Fibroblast of skin of back (primary cell): ENCODE measurements at places on chromosomes 12 and 14.

GRCh38 chr12:6316921-6317692 is 6.6 kb downstream of the PLEKHG6 start:
- DNase-seq = no peak

- DNase-seq = no peak
Measured at GRCh38 chr12:131921866-131922769, 7.0 kb upstream of the PUS1 start.

DNA sequence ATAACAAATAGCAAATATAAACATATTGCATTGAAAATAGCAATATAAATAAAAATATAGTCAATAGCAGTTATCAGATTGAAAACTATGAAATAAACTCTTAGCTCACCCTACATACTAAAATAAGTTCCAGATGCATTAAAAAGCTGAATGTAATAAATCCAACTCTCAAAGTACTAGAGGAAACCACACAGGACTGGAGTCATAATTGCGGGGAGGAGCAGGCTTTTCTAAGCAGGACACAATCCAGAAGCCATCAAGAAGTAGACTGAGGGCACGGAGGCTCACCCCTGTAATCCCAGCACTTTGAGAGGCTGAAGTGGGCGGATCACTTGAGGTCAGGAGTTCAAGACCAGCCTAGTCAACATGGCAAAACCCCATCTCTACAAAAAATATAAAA is 22.2 kb downstream of the GSC start:
- no peak for DNase-seq

DNA sequence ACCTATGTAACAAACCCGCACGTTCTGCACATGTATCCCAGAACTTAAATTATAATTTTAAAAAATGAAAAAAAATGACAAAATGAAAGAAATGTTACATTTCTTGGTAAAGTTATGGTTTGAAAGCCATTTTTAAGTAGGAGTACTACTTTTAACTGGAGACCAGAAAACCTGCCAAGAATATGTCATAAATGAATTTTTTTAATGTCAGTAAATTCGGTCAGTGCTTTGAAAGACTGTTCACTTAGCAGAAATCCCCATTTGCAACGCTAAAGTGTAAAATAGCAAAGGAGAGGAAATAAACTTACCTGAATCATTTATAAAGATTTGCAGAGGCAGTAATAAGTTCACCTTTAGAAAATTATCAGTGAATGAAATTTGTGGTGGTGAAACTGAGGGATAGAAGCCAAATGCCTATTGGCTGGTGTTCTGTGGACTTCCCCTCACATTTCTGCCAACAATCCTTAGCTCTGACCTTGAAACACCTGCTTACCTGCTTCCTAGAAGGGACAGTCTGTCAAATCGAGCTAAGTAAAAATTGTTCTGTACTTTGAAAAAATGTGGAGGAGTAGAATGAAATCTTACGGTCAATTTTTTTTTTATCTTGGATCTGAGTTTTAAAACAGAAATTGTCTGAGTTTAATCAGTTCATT is 714.2 kb downstream of the SLC6A15 start:
- DNase-seq = no peak

DNA sequence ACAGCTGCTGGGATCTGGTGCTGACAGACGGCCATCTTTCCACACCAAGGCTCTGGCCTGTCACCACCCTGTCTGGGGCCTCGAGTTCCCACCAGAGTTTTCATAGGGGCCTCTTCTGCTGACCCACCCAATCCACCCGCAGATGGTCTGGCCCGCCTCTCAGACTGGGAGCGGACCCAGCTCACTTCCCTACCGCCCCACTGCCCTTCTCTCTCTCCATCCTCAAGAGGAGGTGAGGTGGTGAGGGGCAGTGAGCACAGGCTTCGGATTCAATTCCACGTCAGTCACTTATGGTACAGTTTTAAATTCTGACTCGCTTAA is 12.3 kb upstream of the RPS6KL1 start:
- DNase-seq = no peak

GRCh38 chr14:38762845-38763244 is 340.2 kb downstream of the SEC23A start:
- no peak for DNase-seq

GRCh38 chr14:59187802-59188460 is 536 bp upstream of the DAAM1 start:
- DNase-seq = peak; percentile 24

DNA sequence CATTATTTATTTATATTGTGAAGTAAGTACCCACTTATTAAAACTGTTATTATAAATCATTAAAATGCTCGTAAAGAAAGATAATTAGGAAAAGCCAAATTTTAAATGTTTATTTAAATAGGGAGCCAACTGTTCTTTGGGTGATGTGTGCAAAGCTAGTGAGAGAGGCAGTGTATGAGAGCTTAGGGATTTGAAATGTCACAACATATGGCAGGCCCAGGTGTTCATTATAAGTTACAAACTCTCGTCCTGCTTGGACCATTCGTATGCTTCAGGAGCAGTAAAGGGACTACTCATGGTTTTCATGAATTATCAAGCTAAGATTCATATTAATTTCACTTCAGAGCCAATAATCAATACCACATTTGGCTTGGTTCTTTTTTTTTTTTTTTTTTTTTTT is 154.5 kb downstream of the TGFB3 start:
- DNase-seq = no peak

DNA sequence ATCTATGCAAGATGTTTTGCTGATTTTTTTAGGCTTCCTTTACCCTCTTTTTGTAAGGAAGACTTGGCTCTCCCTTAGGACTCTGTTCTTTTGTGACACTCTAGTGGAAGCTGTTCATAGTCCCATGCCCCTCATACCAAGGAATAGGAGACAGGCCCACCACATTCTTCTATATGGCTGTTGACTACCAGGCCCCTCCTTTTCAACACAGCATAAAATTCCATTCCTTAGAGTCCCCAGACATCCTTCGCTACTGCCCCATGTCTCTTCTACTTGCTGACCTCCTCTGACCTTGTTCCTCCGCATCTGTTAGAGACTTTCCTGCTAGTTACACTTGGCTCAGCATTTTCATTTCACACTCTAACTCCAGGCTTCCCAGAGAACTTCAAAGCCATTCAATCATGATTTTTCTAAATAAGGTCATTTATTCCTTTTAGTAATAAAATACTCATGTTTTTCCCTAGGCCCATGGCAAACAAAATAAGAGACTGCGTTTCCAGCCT is 9.7 kb downstream of the PIK3C2G start:
- DNase-seq = peak; percentile 8
